ENCODE measurements at places on chromosomes 1 and 21.

- no peak for DNase-seq
Observed at GRCh38 chr1:53316766-53317581, 10.9 kb downstream of the LRP8 start.

- no peak for DNase-seq
Observed at GRCh38 chr1:178726545-178726944, 1.5 kb downstream of the RALGPS2 start.

DNA sequence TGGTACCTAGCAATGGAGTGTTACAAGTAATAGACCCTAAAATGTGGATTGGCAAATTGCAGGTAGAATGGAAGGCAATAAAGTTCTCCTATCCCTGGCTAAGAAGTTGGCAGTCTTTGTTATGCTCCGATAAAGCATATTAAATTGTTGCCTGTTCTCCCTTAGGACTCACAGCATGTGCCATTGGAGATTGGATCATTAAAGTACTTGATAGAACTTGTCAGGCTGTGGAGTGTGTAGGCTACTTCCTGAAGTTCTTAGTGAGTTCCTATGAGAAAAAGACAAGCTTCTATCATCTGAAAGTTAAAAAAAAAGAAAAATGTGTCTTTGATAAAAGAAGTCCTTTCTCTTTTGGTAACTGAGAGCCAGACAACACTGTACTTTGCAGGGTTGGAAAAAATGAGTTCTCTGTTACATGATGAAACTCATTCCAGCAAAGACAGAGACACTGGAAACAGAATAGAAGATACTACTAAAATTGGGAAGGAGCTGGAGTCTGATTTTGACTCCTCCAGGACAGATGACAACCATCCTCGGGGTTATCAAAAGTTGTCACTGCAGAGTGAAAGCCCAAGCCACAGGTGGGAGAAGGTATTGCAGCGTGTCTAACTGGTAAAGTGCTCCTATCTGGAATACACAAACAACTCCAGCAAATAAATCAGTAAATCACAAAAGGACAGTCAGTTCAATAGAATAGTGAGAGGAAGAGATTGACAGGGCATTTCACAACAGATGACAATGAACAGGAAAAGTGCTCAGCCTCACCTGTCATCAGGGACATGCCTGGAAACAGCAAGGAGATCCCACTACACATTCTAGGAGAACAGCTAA lies 87.5 kb upstream of the WDR26 start:
- no peak for DNase-seq

GRCh38 chr1:218916720-218917119 lies 257.0 kb upstream of the LYPLAL1 start:
- DNase-seq, result no peak

DNA sequence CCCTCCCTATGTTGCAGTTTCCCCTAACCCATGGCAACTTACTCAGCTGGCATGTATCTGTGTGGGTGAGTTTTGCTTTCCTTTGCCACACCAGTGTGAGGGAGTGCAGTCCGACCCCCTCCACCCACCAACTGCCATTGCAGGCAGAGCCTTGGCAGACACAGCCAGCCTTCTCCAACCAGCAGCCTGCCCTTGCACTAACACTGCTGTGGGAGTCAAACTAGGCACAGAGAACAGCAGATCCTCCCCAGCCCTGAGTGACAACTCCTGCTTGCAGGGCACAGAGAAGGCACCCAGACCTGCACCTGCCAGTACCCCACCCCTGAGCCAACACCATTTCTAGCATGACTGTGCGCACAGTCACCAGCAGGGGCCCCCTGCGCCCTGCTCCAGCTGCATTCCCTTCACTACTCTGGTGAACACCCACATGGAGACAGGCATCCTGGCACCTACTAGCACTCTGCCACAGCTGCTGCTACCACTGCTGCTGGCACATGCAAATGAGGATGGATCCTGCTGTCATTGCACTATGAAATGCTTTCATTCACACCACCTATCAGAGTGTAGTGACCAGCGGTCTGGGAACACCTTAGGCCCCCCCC lies 98.4 kb downstream of the MAGI3 start:
- DNase-seq, result no peak

DNA sequence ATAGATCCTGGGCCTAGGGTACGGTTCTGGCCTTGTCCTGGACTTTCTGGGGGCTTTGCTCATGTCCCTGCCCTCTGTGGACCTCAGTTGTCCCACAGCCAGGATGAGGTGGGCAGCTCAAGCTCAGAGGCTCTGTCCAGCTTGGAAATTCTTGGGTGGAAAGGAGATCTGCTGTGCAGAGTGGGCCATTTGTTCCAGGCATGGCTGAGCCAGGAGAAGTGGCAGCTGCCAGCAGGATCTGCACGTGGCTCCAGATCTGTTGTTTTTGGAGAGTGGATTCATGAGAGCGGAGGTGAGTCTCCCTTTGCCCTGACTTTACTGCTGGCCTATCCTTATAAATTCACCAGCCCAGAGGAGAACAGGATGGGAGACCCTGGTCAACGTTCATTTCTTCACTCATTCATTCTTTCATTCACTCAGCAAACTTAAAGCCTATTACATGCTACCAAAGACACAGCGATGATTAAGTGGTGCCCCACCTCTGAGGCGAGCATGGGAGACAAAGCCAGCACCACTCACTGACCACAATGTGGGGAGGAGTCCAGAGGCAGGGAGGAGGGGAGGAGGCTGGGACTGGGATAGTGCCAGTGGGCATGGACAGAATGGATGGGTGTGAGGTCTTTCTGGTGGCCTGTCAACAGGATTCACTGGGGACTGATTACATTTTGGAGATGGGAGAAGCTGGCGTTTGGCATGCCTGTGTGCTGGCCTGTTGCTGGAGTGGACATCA lies 205.1 kb downstream of the TRABD2B start:
- DNase-seq, result no peak

DNA sequence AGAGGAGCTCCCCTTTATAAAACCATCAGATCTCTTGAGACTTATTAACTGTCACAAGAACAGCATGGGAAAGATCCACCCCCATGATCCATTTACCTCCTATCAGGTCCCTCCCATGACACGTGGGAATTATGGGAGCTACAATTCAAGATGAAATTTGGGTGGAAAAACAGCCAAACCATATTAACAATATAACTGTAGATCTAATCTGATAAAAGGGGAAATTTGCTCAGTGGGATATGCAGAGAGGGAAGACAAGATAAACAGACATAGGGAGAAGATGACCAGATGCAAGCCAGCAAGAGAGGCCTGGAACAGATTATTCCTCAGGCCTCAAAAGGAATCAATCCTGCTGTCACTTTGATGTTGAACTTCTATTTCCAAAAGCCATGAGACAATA lies 841.5 kb downstream of the LRRIQ3 start:
- no peak for DNase-seq

DNA sequence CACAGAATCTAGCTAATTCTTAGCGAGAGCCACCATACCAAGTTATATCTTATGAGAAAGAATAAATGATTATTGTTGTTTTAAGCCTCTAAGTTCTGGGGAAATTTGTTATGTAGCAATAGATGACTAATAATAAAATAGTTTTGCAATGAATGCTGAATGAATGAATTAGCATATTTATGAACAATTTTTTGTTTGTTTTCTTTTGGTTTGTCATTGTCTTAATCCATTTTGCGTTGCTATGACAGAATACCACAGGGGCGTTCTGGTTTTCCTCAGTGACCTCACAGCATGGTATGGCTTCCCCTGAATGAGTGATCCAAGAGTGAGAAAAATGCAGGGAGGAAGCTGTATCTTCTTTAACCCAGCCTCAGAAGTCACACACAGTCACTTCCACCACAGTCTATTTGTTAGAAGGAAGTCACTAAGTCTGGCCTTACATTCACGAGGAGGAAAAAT lies 53.8 kb upstream of the HPDL start:
- no peak for DNase-seq

DNA sequence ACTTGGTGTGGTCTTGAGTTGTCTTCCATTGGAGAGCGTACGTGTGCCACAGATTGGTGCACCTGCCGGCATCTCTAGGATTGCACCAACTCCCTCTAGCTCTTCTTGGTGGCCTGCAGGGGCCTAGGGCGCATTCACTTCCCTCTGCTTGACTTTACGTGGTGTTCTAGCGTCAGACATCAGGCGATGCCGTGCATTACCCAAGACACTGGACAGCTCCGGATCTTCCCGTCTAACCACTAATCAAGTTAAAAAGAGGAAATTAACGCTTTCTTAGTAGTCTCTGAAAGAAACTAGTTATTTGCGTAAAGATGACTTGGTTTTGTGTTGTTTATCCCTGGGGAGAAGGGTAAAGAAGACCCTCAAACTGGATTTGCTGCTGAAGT lies 510 bp upstream of the IL10RB start:
- DNase-seq, result no peak

DNA sequence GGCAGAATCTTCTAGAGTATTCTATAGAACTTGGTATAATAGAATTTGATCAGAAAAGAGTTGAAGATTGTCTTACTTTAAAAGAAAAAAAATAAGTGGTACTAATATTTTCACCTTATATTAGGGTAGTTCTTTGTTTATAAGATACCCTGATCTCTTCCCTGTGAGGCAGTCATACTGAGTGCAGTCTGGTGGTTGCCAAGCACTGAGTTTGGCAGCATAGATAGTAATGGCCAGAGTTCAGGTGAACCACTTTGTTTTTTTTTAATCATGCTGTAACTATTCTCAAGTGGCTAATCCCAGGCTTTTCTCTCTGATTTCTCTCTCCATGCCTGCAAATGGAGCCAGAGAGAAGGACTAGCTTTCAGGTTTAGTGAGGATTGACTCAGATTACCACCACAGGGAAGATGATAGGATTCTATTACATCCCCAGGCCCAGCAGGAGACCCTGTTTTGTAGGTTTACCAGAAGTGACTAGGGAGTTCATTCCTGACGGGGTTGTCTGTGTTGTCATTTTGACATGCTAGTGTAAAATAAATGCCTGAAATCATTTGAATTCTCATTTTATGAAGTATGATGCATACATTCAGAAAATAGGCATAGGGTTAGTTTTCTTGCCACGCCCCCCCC lies 16.7 kb downstream of the KDM1A start:
- no peak for DNase-seq

GRCh38 chr21:19048098-19048672 lies 644.6 kb upstream of the TMPRSS15 start:
- no peak for DNase-seq

GRCh38 chr1:33541966-33542365 lies 69.5 kb downstream of the ZSCAN20 start:
- DNase-seq, result no peak

DNA sequence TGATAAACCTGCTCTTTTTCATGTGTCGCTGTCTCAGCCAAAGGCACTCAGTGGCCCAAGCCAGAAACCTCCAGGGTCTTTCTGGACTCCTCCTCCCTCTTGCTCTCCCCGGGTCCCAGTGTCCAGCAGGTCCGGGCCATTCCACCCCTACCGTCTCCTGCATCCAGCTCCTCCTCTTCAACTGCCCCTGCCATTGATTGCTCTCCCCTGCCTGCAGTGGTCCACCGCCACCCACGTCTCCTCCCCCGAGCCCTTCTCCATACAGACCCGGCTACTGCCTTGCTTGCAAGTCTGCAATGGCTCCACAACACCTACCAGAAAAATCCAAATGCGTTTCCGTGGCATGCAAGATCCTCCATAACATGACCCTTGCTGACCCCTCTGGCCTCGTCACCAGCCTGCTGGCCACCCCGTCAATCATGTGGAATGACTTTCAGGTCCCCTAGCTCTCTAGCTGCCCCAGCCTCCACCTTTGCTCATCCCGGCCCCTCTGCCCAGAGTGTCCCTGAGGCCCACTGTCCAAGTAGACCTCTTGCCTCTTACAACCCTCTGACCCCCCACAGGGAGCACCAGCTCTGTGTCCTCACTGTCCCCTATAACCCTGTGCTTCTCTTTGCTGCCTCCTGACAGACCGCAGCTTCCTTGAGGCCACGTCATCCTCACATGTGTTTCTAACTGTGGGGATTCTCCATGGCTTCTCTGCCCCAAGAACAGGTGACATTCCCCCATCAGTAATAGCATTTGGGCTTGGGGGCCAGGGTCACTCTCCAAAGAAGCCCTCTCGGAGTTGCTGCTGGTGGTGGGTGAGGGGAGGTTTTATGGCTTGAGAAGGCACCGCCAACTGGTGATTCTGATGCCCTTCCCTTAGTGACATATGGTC lies 15.0 kb downstream of the CACNA1S start:
- DNase-seq, result no peak

- DNase-seq, result no peak
Observed at GRCh38 chr21:33388188-33388587, 15.0 kb upstream of the IFNGR2 start.

- no peak for DNase-seq
Observed at GRCh38 chr1:154736841-154737240, 128.9 kb upstream of the ADAR start.

DNA sequence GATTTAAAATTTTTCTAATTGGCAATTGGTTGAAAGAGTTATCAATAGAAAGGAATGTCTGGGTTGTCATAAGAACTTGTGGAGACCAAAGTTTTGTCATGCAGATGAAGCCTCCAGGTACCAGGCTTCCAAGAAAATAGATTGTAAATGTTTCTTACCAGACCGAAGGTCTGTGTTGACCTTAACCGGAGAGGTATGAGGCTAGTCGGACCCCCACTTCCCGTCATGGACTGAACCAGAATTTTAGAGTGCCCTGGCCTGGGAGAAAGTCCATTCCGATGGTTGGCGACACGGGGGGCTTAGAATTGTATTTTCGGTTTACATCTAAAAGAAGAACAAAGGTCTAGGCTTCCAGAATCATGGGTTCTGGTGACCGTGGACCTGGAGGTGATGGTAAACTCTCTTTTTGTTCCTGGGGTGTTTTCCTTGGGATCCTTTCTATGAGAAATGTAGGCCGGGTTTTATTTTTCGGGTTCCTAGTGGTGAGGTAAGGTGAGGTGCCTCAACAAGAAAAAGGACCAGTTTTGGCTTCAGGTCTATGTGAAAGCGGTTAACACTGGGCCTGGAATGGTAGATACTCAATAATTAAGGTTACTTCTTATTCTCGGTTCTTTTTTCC lies 405 bp upstream of the UHMK1 start:
- no peak for DNase-seq

All from NCI-H1930 (cell line).